ENCODE measurements at places on chromosomes 16 and 17.

GRCh38 chr17:550463-551180 lies 164.0 kb downstream of the VPS53 start:
- DNase-seq = peak; percentile 56

DNA sequence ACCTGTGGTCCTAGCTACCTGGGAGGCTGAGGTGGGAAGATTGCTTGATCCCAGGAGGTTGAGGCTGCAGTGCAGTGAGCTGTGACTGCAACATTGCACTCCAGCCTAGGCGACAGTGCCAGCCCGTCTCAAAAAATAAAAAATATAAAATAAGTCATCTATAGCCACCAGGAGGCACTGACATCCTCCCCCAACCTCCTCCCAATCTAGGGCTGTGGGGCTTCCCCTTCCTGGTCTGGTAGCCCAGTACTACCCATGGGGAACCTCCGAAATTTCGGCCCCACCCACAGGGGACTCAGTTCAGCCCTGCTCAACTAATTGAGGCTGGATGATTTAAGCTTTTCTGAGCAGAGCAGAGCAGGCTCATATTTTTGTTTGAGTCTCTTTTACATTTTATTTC lies 3.2 kb downstream of the ZSCAN10 start:
- peak; percentile 24 for DNase-seq

- no peak for DNase-seq
These were observed 20.2 kb downstream of the TSPOAP1 start for GRCh38 chr17:58308173-58308984.

- DNase-seq = no peak
These were observed 82.7 kb downstream of the RPH3AL start for GRCh38 chr17:269616-270514.

GRCh38 chr17:81093619-81094508 lies 58.9 kb downstream of the BAIAP2 start:
- no peak for DNase-seq

GRCh38 chr16:28053461-28053860 lies 10.1 kb downstream of the GSG1L start:
- DNase-seq = no peak

GRCh38 chr17:21001111-21001812 lies 41.5 kb downstream of the USP22 start:
- no peak for DNase-seq

DNA sequence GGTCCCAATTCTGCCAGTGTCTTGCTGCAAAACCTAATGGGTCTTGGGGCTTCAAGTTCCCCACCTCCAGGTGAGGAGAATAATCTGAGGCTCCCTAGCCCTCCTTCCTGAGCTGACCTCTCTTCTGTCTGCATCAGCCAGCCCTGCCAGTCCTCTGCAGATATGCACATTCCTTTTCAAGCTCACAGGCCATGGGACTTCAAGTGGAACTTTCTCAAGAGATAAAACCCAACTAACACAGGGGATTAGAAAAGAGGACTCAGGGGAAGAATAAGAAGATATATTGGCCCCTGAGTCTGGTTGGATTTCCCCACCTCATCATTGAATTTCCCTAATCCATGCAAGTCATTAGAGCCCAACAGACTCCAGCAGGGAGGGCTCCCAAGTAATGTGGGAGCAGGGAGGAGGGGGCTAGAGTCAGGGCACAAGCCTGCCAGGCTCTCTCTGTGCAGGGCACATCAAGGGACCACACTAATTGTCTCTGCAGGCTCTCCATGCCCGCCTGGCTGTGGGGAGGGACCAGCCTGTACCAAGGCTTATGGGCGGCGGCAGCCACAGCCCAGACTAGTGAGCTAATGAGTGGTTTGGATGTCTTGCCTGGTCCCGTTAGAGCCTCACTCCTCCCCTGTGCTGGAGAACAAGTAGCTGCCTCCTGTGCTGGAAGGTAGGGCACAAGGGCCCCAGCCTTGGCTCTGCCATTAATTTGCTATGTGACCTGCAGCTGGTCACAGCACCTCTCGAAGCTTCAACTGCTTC lies 1.2 kb downstream of the KRT14 start:
- DNase-seq = no peak

DNA sequence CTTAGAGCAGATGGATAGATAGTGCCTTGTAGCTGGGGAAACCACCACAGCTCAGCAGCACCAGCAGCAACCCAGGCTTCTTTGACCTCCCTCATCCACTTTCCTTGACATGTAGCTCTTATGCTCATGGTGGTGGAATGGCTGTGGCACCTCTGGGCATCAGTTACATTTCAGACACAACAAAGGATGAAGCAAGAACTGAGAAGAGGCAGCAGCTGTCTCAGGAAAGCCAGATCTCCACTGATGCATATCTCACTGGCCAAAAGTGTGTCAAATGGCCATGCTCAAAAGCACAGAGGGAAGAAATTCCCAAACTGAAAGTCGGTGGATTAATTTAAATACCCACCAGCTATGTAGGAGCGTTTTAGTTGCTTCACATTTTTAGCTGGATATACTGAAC lies 671.4 kb upstream of the SALL1 start:
- no peak for DNase-seq

DNA sequence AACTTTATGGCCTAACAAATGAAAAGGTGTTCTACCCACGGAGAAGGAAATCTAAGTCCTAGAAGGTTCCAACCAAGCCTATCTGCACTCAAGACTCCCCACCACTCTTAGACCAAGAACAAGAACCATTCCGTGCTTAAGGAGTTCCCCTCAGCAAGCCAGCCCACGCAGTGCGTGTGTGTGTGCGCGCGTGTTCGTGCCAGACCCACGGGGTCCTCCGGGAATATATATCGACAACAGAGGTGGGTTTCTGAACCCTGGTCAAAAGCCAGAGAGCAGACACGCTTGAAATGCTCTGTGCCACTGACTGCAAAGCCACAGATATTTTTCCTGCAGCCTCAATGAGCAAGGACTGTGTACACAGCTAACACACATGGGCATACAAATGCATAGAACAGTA lies 70.7 kb downstream of the SLC39A11 start:
- DNase-seq = no peak

DNA sequence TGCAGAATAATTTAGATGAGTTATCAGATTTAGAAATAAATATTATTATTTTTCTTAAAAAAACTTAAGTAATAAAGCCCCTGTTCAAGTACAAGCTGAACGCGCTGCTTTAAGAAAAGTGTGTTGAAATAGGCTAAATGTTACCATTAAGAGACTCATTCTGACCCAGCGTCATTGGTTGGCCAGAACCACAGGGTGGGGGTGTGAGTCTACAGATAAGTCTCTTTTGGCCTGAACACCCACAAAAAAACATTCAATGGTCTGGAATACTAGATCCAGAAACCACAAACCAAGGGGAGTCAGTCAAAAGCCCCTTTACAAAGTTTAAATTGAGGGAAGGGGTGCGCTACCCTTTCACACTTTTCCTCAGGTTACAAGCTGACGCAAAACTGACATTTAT lies 776.1 kb downstream of the KCNJ2 start:
- no peak for DNase-seq

DNA sequence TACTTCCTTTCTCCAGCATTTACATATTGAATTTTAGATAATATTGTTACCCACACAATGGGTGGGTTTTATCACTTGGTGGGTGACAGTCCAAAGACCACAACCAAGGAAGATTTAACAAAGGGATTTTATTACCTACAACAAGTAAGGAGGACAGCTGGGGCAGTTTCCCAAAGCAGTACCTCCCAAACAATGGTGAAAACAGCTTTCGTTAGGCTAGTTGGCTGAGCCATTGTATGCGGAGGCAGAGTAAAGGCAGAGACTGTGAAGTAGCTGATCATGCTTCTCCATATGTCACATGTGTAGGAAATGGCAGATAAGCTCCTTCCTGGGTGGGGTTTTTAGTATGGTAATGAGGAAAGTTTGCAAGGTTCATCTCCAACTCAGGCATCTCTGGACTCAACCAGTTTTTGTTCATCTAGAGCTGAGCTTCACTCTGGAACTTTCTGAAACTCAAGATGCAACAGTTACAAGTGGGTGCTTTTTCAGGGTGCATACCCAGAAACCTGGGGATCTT lies 104.3 kb upstream of the PSMD7 start:
- DNase-seq = no peak

DNA sequence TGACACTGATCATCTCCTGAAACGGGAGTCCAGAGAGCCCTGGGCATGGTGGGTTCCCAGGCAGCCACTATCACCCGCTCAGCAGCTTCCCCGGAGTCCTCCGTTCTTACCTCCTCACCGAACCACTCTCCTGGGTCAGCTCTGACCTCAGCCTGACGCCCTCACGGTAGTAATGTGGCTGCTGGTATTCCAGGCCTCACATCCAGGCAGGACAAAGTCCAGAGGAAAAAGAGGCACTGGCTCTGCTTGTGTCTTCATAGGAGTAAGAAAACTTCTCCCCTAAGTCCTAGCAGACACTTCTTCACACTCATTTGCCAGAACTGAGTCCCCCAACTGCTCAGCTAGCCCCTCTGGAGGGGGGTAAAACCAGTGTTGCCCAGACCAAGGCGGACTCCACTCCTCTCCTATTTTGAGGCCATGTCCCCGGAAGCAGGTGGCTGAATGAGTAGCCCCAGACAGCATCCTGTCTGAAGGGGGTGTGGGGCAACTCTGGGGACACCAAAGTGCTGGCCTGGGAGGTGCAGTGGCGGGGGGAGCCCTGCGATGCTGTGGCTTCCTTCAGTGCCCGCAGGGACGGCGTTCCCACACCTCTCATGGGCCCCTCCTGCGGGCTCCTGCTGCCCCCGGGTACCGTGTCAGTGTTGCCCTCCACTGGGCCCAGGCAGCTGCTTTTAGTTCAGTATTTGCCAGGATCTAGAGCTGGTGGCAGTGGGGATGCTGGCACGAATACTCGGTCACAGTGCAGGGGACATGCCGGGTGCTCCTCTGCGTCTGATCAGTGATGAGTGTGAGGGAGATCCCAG lies 5.4 kb downstream of the FSCN2 start:
- no peak for DNase-seq

DNA sequence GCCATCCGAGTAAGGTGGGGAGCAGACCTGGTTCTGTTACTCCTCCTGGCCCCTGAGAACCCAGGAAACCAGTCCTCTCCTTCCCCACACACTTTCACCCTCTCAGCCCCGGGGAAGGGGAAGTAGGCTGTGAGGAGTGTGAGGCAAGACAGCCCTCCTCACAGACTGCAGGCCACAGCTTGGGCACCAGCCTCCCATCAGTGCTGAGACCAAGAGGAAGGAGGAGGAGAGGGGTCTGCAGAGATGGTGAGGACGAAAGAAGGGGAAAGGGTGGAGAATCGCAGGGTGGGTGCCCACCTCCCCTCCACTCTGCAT lies 7.0 kb downstream of the G6PC3 start:
- no peak for DNase-seq

DNA sequence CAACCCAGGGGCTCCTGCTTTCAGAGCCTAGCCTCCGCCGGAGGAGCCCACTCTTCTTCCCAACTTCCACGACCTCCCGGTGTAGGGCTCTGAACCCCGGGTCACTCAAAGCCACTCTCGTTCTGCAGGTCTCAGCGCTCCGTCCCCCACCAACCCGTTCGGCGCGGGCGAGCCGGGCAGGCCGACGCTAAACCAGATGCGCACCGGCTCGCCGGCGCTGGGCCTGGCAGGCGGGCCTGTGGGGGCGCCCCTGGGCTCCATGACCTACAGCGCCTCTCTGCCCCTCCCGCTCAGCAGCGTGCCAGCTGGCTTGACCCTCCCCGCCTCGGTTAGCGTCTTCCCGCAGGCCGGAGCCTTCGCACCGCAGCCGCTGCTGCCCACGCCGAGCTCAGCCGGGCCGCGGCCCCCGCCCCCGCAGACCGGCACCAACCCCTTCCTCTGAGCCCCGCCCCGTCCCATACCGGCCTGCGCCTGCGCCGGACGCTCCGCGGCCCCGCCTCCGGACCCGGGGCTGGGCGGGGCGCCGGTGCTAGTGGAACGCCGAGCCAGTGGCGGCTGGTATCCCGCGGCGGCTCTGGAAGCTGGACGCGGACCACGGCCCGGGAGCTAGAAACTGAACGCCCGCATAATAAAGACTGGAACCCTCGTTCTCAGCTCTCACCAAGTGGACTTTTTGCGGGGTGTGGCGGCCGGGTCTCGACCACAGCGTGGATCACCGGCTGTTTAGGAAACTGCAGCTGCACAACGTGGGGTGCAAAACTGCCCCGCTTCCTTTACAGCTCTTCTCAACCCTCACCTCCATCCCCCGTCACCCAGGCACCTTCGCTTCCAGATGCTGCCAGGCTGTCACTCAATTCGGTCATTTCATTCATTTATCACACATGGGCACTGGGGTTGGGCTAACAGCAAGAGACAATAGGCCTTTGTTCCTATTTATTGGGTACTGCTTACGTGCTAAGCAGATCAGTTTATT lies 5.0 kb upstream of the SPATA20 start:
- DNase-seq = peak; percentile 86

DNA sequence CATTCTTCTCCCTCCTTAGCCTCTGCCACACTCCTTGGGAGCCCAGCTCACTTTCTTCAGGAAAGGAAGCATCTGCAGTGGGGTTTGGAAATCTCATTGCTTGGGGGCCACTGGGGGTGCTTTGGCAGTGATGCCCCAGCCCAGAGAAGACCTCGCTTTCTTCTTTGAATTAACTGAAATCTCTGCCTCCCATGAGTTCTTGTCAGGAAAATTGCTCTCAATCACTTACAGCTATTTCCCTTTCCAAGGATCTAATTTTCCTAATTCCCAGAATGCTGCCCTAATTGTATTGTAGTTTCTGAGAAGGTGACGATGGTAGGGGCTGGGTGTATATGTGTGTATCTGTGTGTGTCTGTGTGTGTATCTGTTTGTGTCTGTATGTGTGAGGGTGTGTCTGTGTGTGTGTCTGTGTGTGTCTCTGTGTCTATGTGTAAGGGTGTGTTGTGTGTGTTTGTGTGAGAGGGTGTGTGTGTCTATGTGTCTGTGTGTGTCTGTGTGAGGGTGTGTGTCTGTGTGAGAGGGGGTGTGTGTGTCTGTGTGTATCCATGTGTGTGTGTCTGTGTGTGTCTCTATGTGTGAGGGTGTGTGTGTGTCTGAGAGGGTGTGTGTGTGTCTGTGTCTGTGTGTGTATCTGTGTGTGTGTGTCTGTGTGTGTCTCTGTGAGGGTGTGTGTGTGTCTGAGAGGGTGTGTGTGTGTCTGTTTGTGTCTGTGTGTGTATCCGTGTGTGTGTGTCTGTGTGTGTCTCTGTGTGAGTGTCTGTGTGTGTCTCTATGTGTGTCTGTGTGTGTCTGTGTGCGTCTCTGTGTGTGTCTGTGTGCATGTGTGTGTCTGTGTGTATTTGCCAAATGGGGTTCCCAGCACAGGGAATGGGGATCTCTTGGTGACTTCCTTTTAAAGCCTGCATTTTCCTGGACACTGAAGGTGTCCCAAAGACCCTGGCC lies 83.5 kb upstream of the DNAJA2 start:
- DNase-seq = no peak

DNA sequence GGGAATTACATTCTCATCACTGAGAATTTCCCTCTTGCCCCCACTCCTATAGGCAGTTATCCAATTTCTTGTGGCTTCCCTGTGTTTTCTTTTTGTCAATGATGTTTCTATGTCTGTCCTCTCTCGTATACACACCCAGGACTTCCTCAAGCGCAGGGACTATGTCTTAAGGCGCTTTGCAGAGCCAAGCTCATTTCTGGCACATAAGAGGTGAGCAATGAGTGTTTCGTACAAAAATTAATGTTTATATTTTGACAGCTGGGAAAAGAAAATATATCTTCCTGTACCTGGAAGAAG lies 947 bp downstream of the DDX42 start:
- DNase-seq = peak; percentile 22
